ENCODE measurements at places on chromosomes 2 and 18. TPM values are rescaled to one million over a fixed set of nuclear protein-coding genes. Genes with fewer than 3 reads are reported as not detected.

- DNase-seq, result no peak
Observed at GRCh38 chr2:10765914-10766313, 44.5 kb downstream of the ATP6V1C2 start.

GRCh38 chr2:223083402-223084070 lies 31.5 kb downstream of the KCNE4 start:
- no peak for DNase-seq

DNA sequence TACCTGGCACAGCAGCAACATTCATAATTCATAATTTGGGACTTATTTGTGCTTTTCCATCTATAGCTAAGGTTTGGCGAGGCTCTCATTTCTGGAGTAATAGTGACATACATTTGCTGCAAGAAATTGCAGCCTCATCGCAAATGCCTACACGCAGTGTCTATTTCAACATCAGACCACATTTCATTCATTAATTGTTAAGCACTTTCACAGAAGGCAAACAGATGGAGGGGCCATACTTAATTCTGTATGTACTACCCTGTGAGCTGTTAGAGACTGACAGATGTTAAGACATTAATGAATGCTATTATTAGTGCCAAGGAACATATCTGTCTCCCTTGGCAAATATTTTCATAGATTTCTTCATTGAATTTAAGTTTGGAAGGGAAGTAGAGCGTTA lies 125.7 kb downstream of the UXS1 start:
- DNase-seq, result no peak

- no peak for DNase-seq
Observed at GRCh38 chr2:88698027-88698413, 6.5 kb downstream of the RPIA start.

The SCN9A gene
- not detected for total RNA-seq
